ENCODE measurements at places on chromosomes 3 and 15.

DNA sequence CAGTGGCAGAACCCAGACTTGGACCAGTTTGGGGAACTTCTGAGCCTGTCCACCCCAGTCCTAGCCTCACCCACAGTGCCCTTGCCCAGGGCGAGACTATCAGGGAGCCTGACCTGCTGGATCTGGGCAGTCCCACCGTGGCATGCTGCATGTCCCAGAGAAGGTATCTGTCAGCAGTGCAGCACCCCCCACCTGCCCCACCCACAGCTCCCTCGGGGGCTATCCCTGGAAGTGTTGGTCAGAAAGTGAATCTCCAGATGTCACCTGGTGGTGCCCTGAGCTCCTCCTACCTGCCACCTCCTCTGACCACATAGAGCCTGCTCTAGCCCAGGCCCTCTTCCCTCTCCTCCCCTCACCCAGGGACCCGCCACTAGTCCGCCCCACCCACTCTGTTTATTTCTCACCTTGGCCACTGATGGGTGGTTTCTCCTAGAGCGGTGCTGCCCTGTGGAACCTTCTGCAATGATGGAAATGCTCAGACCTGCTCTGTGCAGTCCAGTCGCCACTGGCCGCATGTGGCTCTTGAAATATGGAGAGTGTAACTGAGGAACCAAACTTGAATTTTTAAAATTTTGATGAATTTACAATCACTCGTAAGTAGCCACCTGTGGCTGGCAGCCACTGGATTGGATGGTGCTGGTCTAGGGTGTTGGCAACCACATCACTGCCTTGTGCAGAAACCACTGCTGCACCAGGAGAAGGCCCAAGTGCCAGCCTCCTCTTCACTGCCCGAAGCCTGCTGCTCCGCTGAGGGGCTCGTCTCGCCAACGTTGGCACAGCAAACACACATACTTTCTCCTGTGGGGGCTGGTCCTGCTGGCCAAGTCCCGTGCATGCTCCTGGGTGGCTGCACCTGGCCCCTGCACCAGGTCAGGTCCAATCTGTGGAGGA lies 13.1 kb downstream of the HDAC11 start:
- DNase-seq = no peak

DNA sequence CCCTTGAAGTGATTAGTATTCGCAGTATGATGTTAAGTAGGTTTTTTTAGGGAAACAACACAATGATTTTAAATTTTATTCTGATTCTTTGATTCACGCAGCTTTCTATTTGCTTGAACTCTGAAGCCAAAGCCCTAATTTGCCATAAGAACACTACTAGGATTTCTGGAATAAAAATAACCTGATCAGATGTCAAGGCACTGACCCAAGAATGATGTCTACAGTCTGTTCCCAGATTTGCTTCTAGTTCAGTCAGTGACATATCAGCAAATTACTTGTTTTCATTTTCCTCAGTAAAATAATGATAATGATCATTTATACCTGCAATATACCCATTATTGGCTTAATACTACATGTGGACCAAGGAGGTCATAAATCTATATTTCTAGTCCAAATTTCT lies 179.5 kb upstream of the EIF1B start:
- no peak for DNase-seq

DNA sequence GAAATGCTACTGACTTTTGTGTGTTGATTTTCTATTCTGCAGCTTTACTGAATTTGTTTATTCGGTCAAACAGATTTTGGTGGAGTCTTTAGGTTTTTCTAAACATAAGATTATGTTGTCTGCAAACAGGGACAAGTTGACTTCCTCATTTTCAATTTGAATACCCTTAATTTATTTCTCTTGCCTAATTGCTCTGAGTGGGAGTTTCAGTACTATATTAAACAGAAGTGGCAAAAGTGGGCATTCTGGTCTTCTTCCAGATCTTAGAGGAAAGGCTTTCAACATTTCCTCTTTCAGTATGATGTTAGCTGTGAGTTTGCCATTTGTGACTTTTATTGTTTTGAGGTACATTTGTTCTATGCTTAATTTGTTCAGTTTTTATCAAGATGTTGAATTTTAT lies 268.5 kb downstream of the WNT5A start:
- no peak for DNase-seq

DNA sequence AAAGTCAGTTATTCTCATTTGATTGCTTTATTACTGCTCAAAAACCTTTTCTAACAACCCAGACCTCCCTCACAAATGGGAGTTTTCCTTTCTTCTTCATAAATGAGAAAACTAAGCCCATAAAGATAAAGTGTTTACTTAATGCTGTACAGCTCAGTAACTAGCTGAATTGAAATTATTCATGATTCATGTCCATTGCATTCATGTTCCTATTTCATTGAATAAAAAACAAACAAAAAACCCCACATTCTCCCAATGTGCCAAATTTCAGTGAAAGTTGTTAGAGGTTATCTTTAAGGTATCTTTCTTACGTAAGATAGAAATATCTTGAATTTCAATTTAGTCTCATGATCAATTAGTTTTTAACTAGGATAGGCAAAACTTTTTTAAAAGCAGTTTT lies 2.8 kb downstream of the PLSCR2 start:
- no peak for DNase-seq

GRCh38 chr3:178289544-178290160 lies 246.6 kb upstream of the KCNMB2 start:
- no peak for DNase-seq

DNA sequence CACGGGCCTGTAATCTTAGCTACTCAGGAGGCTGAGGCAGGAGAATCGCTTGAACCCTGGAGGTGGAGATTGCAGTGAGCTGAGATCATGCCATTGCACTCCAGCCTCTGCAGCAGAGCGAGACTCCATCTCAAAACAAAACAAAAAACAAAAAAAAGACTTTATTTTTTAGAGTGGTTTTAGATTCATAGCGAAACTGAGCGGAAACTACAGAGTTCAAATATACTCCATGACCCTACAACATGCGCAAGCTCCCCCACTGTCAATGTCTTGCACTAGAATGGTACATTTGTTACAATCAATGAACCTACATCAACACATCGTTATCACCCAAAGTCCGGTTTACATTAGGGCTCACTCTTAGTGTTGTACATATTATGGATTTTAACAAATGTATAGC lies 2.2 kb upstream of the CRTAP start:
- DNase-seq = no peak

Measured in stimulated activated CD8-positive, alpha-beta memory T cell treated with anti-CD3 and anti-CD28 coated beads, Interleukin-7, amount 100 ng/mL, for 1 hour (primary cell).